8988T (cell line): ENCODE measurements at places on chromosomes 12 and 14.

- no peak for DNase-seq
These were observed 96.9 kb downstream of the FIGNL2 start for GRCh38 chr12:51751661-51752060.

- no peak for DNase-seq
These were observed 25.5 kb downstream of the ATF7IP start for GRCh38 chr12:14390870-14391530.

- no peak for DNase-seq
These were observed 244.4 kb downstream of the ZFP36L1 start for GRCh38 chr14:68548194-68549076.

DNA sequence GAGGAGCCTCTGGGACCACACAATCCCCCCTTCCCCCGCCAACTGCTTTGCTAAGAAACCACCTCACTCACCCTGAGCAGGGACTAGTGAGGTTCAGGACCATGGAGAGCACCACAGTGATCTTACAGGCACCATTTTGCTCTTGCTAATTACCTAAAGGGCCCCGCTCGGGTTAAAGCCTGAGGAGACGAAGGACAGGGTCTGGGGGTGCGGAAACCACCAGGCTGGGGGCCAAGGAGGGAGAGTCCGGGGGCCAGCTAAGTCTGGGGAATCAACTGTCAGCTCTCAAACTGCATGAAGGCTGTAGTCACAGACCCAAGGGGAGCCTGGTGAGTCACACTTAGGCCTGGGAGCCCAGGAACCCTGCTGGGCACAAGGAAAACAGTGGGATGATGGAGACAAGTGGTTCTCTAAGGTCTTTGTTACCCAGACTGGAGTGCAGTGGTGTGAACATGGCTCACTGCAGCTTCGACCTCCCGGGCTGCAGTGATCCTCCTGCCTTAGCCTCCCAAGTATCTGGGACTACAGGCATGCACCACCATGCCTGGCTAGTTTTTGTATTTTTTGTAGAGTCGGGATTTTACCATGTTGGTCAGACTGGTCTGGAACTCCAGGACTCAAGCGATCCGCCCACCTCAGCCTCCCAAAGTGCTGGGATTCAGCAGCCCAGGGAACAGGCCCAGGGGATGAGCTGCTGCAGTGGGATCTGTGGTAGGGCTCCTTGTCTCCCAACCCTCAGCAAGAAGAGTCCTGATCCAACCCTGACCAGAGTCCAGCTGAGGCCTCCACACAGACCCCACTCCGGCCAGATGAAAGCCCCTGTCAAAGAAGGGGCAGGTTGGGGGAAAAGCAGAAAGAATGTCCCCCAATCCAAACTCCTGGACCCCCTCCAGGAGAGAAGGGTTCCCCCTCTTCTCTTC lies 98.8 kb downstream of the CALM1 start:
- DNase-seq, result peak; percentile 70

DNA sequence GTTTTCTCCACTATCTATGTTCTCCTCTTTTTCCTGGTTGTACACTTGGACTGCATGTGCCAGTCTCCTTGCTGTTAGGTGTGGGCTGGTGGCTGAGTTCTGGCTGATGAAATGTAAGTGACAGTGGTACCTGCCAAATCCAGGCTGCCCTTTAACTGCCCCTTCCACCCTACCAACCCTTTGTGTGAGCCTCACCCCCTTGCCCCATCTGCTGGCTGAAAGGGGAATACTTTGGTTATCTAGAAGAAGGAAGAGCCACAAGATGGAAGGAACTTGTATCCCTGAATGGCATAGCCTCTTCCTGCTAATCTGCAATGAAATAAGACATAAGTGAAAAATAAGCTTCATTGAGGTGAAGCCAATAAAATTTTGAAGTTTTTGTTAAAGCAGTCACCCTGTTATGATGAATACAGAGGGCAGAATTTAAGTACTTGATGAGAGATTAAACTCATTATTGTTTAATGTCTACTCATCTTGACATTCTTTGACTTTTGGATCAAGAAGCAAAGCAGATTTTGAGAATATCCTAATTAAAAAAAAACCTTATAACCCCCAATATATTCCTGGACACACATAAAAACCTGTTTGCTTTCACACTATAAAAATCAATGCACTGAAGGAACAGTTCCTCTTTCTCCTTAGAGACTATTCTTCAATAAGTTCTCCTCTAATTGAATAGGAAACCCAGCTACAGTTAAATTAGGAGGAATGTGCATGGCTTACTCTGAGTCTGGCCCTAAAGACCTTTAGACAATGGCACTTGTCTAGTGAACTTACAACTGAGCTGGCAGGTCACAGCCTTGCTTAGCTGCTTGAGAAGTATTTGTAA lies 262.6 kb upstream of the BTG1 start:
- peak; percentile 9 for DNase-seq

- no peak for DNase-seq
These were observed 919.4 kb downstream of the NRXN3 start for GRCh38 chr14:79089576-79089975.

- DNase-seq, result no peak
These were observed 18.2 kb downstream of the RPS6KL1 start for GRCh38 chr14:74904635-74905503.
